T-helper 22 cell (primary cell): ENCODE measurements at places on chromosomes 5 and 9.

- no peak for DNase-seq
Observed at GRCh38 chr5:52262844-52263243, 524.9 kb upstream of the ITGA1 start.

DNA sequence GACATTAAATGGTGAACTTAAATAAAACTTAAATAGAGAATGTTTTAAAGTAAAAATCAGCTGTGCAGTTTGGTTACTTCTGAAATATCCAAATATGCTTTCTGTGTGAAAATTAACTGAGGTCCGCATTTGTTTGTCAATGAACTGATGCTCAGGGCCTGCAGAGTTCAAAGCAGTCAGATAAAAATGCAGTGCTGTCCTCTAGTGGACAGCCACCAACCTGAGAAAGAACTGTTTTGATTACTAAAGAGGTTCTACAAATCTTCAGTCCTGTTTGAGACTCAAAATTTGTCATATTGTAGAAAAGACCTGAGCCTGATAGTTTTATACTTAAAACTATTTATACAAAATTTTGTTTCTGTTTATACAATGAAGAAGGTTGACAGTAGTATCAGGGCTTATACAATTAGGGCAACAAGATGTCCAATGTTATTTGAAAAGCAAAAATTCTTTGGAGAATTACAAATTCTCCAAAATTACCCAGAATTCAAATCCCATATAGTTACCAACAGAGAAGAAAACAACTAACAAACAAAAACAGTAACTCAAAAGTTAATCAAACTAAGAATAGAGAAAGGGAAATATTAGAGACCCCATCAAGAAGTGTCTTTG, 232.3 kb upstream of the TBCA start:
- no peak for DNase-seq

GRCh38 chr5:143208781-143209510, 194.5 kb downstream of the NR3C1 start:
- DNase-seq: no peak

- no peak for DNase-seq
Observed at GRCh38 chr9:125810161-125810560, 63.0 kb downstream of the PBX3 start.

DNA sequence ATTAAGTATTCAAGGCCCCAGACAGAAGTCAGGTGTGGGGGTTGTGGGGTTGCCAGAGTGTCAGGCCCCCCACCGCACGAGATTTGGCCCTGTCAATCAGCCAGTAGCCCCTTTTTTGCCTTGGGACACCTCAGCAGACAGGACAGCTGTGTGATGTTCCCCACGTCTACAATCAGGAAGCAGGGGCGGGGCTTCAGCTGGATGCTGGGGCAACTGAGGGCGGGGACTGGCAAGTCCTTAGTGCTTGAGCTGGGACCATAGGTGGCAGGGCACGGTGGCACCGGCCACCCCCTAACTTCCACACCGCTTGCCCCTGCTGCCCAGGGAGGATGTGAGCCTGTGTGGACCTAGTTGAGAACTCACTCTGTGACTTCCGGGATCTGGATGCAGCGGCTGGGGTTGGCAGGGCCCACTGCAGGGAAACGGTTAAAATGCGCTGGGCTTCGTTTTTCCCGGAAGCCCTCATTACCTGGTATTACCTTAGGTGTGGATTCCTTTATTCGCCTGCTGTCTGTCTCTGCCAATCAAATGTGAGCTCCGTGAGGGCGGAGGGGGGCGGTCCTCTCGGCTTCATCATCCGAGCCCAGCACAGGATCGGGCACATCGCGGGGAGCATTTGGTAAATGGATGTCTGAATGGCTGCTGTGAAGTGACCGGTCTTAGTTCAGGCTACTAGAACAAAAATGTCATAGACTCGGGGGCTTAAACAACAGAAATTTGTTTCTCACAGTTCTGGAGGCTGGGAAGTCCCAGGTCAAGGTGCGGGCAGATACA, 7.5 kb upstream of the GTF3C5 start:
- no peak for DNase-seq

GRCh38 chr5:118789366-118789765, 199.0 kb downstream of the DTWD2 start:
- DNase-seq: no peak

DNA sequence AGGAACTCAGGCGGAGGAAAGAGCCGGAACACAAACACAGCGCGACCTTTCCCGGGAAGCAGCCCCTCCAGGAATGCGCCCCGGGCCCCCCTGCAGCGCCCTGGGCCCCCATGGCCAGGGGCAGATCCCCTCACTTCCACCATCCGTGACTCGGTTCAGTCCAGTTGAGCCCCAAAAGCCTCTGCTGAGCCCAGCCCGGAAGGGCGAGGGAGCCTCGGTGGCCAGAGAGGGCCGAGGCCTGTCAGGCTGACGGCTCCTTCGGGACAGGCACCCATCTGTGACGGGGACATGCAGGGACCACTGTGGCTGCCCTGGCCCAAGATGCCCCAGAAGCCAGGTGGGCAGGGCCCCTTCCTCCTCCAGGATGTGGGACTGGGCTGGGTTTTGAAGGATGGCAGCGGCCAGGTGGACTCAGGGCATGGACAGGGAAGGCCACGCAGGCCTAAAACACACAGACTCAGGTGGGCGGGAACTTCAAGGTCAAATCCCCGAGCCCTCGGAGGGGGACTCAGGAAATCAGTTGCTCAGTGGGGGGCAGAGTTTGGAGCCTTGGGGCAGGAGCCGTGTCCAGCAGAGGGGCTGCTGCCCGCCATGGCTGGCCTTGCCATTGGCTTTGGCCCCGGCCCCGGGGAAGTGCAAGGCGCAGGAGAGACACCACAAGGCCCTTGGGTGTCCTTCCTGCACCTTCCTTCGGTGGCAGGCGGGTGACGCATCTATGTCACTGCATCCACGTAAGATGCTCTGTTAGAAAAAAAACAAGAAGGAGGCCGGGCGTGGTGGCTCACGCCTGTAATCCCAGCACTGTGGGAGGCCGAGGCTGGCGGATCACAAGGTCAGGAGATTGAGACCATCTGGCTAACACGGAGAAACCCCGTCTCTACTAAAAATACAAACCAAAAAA, 29.7 kb upstream of the ABO start:
- no peak for DNase-seq

DNA sequence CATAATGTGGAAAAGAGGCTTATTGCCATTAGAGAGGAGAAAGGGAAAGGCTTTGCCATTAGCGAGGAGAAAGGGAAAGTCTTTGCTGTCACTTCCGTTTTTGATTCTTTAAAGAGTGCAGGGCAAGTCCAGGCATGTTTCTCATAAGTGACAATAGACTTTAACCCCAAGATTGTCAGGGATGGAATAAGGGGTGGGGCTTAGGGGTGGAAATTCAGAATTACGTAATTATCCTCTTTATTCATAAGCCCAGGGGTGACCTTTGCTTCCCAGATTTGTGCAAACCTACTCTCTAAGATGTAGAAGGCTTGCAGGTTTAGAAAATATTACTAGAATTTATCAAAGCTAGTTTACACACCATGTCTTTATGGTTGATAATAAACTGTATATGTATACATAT, 2.3 kb upstream of the PLK2 start:
- DNase-seq: no peak

GRCh38 chr9:5361326-5362010, 21.8 kb upstream of the RLN1 start:
- no peak for DNase-seq

DNA sequence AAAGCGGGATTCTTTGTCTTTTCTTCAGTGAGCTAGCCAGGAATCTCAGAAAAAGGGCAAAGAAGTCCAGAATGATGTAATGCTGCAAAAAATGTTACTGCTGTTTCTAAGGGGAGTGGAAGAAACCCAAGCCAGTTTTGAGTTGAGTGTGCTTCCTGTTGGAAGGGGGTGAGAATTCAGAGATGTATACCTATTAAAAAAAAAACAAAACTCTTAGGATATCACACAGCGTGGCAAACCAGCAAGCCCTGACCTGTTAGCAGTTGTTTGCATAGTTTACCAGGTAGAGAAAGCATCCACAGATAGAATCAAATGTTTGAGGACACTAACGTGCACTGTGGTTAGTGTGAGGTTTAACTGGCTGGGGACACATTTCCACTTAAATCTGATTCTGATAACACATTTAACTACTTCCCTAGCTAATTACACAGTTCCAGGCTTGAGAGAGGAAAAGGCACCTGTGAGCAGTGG, 11.4 kb downstream of the BASP1 start:
- DNase-seq: no peak

DNA sequence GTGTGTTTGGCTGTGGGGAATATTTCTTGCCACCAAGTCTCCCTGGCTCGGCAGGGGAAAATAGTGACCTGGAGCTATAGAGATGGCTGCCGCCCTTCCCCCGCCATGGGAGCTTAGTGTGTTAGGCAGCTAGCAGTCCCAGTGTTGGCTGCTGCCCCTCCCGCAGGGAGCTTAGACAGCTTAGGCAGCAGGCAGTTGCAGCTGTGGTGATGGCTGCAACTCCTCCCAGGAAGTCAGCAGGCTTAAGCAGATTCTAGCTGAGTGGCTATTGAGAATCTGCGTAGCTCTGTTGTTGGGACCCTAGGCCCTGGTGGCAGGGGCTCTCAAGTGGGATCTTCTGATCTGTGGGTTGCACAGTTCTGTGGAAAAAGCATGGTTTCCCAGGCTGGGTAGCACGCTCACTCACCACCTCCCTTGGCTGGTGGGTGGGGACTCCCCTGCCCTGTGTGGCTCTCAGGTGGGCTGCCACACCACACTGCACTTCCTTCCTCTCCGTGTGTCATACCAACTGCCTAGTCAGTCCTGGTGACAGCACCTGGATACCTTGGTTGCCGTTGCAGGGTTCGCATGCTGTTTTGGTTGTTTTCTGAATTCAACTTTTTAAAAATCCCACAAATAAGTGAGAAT, 9.3 kb downstream of the OR1N2 start:
- DNase-seq: no peak

DNA sequence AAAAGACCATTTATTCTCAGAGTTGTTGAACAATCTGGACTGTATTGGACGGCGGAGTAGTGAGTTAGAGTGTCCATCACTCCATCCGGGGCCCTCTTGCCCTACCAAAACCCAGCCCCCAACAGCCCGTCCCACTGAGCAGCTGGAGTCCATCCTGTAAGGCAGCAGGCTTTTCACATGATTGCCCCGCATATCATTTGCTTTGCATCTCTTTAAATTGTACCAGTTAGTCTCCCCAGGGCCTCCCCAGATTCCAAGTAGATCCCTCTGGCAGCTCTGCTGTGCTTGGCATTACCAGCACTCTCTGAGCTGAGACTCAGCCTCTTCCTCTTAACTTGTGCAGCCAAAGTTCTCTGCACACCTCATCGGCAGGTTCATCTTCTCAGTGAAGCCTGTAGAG, 48.6 kb upstream of the ADCY2 start:
- DNase-seq: no peak

GRCh38 chr5:103035701-103036100, 84.2 kb downstream of the GIN1 start:
- no peak for DNase-seq

DNA sequence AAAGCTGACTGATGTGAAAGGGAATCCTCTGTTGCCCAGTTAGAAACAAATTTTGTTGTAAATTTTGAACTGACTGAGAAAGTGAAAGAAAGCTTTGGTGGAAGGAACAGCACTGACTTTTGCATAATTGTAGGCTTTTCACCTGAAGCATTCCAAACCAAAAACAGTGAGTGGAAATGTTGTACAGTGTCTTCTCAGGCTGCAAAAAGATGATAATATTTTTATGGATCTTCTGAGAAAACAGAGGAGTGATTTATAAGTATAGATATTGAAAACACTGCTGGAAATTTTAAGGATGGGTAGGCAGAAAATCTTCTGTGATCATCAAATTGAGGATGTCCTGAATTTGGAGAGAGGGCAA, 40.0 kb downstream of the LURAP1L start:
- DNase-seq: no peak
